ENCODE measurements at places on chromosomes 6 and 20.

DNA sequence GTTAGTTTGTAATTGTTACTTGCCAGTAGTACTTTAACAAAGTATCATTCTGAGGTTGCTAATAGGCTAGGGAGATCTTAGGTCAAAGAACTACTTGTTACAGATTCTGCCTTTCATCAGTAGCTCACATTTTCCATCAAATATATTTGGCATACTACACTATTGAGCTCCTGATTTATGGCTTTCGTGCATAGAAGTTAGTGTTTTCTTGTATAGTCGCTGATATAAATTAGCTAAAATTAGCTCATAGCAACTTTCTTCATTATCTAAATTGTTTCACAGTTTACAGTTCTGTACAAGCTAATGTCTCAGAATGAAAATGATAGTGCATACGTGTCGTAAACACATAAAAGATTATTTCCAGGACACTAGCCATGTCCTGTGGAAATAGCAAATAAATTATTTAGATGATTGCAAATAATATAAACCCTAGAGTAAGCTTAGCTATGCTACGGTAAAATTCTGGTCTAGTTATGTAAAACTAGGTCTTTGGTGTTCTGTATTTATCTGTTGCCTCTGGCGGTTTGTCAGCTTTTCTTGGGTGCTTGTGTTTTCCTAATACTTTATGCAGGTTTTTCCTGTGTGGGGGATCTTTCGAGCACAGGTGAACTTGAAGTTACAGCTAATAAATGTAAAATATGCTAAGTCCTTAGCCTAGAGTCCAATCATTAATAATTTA is 15.1 kb downstream of the PDE7B start:
- no peak for DNase-seq

- no peak for DNase-seq
These were observed 50.8 kb upstream of the SMLR1 start for GRCh38 chr6:130776287-130776925.

GRCh38 chr6:138477913-138478539 is 21.3 kb downstream of the NHSL1 start:
- no peak for DNase-seq

GRCh38 chr6:111750753-111751673 is 122.2 kb downstream of the FYN start:
- DNase-seq, result peak; percentile 33

DNA sequence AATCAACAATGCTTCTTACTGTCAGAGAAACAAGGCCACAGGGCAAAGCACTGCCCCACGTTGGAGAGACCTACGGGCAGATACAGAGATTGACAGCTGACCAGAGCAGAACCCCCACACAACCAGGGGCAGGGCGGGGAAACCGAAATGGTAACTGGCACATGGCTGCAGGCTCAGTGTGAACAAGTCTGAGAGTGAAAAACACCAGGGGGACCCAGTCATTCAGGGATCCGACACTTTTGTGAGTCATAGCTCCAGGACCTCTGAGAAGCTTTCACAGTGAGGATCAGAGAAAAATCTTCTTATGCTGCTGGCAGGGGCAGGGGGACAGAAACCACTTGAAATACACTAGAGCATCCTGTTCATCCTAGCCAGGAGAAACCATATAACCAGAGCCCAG is 254.2 kb downstream of the C6orf118 start:
- DNase-seq, result no peak

DNA sequence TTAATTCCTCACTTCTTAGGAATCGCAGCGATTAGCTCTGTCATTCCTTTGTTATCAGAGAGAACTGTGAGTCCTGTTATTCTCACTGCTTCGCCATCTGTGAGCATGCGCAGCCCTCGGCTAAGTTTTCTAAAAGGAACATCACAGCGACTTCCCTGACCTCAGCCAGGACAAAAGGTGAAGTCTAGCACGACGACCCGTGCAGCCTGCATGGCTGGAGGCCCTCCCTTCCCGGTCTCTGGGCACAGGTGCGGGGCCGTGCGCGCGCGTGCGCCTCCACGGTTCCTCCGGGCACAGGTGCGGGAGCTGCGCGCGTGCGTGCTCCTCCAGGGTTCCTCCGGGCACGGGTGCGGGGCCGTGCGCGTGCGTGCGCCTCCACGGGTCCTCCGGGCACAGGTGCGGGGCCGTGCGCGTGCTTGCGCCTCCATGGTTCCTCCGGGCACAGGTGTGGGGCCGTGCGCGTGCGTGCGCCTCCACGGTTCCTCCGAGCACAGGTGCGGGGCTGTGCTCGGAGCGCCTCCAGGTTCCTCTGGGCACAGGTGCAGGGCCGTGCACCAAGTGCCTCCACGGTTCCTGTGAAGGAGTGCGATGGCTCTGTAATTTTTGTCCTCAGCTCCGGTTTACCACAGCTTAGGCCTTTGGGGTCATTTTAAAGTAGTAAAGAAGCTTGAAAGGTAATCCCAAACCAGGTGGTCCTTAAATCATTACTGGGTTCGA is 212.3 kb downstream of the ERMARD start:
- no peak for DNase-seq

DNA sequence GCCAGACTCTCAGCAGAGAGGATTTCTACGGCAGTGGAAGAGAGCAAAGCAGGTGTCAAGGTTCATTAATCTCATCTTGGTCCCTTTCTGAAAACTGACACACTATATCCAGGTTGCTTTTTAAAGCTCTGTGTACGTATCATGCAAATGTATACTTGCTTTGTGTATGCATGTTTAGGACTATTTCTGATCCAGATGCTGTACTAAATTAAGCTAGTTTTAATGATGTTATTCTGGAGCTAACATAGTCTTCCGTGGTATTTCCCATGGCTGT is 59.2 kb upstream of the SNX9 start:
- no peak for DNase-seq

DNA sequence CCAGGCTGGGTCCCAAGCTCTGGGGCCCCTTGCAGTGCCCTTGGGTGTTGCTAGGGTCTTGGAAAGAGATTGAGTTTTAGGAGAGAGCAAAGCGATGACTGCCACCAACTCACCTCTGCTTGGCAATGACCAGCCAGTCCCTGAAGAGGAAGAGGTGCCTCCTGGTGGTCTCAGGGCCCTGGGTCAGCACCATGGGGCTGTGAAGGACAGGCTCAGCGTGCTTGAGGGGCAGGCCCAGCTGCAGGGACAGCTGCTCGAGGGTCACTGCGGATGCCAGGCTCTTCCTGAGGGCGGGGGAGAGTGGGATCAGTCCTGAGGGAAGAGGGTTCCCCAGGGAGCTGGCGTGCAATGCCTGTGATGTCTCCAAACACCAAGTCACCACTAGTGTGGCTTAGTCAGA is 50.8 kb upstream of the TAGAP start:
- no peak for DNase-seq

All from transverse colon (tissue), 4 donors.